Cerebellum (tissue), 4 donors: ENCODE measurements at places on chromosomes 7 and 10. TPM values are rescaled to one million over a fixed set of nuclear protein-coding genes. Genes with fewer than 3 reads are reported as not detected.

The NEUROG3 gene
- not detected for total RNA-seq

The GNAT3 gene
- 2.1 TPM for total RNA-seq

GRCh38 chr10:69904533-69904932 is 102.8 kb downstream of the COL13A1 start:
- no peak for DNase-seq

DNA sequence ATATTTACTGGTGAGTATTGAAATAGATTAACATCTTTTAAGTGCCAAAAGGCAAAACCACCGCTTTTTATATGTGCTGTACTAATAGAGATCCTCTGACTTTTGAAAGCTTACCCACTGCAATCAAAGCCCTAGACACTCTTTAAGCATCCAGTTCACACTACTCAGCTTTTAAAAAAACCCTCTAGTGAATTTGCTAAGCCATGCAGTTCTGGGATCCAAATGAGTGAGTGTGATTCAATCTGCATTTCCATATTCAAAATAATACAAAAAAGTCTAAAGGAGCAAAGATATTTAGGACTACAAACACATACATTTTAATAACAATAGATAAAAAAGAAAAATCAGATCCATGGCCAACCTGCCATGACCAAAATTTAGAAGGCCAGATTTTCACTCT is 288.2 kb downstream of the MAGI2 start:
- DNase-seq = no peak

DNA sequence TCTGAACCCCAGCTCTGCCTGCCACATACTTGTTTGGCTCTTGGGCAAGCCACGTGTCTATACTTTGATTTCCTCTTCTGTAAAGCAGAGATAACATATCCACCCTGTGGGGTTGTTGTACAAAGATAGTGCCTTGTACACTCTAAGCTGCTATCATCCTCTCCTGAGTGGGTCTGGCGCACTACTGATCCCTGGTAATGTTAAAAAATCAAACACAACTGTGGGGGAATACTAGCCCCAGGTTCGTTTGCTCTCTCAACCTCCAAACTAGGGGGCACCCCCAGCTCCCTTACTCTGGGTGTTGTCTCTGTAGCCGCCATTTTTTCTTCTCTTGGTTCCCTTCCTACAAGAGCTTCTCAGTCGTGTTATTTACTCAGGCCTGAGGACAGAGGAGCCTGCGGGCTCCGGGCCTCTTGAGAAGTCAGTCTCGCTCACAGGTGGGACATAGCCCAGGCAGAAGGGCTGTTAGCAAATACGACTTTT is 1.0 kb downstream of the POLM start:
- no peak for DNase-seq
